Cardiac muscle cell (in vitro differentiated cells and primary cell): ENCODE measurements at places on chromosomes 16 and 17. TPM values are rescaled to one million over a fixed set of nuclear protein-coding genes. Genes with fewer than 3 reads are reported as not detected.
A peak's percentile ranks its signal among the peaks of the same experiment; 100 is the strongest.

Gene OR2C1
- total RNA-seq, result 1.1 TPM in 1 of 2 replicates, not detected in the other

Gene TBC1D3K
- not detected in 2 replicates for total RNA-seq

Gene PRSS27
- total RNA-seq, result 13.0 and 17.0 TPM in 2 replicates

Gene CDRT4
- total RNA-seq, result 4.8 and 14.4 TPM in 2 replicates

Gene SPG7
- total RNA-seq, result 173 and 248 TPM in 2 replicates

Gene MYH8
- total RNA-seq, result not detected in 2 replicates

Gene CA7
- 0.27 and 1.0 TPM in 2 replicates for total RNA-seq

Gene BFAR
- 34.4 and 38.4 TPM in 2 replicates for total RNA-seq

GRCh38 chr16:17467923-17468540 is 2.7 kb downstream of the XYLT1 start:
- peak; percentile 82 for DNase-seq

- DNase-seq, result no peak
These were observed 134.1 kb downstream of the SOX9 start for GRCh38 chr17:72254808-72255449.

DNA sequence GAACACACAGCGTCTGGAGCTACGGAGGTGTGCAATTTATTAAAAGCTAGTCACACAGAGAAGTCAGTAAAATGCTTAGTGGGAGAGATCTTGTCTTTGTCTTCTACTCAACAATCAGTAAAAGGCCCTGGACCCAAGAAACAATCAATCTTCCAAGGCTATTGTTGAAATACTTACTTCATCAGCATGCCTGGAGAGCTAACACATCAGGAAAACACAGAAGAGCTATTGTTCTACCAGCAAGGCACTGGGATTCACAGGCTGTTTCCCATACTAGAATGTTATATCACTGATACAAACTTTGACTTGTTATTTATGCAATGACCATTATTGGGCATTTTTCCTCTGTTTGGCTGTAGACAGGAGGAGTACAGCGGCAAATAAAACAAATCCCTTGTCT is 247.8 kb upstream of the ERCC4 start:
- no peak for DNase-seq

- DNase-seq, result peak; percentile 62
These were observed 106.3 kb downstream of the C16orf95 start for GRCh38 chr16:87210894-87211293.

DNA sequence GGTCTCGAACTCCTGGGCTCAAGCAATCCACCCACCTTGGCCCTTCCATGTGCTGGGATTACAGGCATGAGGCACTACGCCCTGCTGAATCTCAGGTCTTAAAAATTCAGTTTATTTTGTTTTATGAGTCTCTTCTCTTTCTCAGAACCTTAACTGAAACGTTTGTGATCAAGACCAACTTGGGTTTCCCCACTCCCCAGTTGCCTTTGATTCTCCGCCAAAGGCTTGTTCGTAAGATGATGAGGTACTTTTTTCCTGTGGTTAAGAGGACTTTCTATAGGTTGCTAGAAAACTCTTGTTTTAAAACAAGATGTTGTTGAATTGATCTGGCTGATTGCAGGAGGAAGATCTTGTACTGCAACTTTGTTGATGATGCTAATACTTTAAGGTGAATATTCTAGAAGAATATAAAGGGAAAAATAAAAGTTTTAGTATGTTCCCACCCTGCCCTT is 11.7 kb downstream of the ABCC1 start:
- DNase-seq, result no peak

DNA sequence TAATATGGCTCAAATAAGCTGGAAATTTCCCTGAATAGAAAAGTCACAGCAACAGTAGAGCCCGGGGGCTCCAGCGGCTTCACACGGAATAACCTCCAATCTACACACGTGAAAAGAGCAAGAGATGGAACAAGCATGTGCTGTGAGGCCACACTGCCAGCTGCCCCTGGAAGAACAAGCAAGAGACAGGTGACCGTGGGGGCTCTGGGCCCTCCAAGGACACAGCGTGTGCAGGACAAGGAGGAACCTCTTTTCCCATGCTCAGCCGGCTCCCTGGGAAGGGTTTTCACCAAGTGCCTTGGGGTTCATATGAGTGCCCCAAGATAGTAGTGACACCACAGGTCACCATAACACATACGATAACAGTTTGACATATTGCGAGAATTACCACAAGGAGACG is 110.2 kb upstream of the ZNF750 start:
- no peak for DNase-seq

DNA sequence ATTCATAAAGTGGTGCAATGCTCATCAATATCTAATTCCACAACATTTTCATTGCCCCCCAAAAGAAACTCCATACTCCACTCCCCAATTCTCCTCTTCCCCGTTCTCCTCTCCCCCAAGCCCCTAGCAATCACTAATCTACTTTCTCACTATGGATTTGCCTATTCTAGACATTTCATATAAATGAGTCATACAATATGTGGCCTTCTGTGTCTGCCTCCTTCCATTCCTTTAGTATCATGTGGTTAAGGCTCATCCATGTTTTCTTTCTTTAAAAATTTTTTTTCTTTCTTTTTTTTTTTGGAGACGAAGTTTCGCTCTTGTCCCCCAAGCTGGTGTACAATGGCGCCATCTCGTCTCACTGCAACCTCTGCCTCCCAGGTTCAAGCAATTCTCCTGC is 56.3 kb upstream of the HAS3 start:
- no peak for DNase-seq

DNA sequence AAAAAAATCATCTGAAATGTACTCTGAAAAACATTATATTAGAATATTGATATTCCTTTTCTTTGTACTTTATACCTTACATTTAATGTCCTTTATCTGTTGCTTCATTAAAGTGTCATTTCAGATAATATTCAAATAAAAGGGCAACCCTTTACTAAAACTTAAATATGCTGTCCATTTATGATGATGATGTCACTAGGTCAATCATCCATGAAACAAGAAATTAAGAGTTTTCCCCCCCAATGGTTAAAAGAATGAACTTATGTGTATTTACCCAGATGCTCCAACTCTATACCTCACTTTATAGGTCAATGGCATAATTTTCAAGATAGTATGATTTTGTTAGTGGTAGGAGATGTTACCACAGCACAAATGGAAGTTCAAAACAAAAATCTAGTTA is 15.3 kb downstream of the APPBP2 start:
- DNase-seq, result no peak

DNA sequence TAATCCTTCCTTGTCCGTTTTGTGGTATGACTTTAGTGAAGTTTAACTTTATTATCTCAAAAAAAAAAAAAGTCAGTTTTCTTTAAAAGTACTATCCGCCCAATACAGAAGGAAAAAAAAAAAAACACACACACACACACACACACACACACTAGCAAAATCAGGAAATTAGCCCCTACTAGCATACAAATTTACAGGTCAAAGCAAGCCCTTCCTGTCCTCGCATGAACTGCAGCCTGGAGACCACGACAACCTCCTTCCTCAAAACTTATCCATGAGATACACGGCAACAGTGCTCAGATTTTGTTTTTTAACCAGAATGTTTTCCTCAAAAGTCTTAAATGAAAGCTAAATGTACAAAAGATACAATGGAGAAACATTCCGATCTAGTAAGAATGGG is 16.2 kb downstream of the NCOR1 start:
- no peak for DNase-seq

- no peak for DNase-seq
These were observed 47.4 kb downstream of the CYB561 start for GRCh38 chr17:63398680-63399079.

- DNase-seq, result peak; percentile 44
These were observed 362.6 kb downstream of the CNTNAP4 start for GRCh38 chr16:76639685-76640289.

GRCh38 chr17:64442541-64442971 is 6.4 kb upstream of the MILR1 start:
- DNase-seq, result no peak

DNA sequence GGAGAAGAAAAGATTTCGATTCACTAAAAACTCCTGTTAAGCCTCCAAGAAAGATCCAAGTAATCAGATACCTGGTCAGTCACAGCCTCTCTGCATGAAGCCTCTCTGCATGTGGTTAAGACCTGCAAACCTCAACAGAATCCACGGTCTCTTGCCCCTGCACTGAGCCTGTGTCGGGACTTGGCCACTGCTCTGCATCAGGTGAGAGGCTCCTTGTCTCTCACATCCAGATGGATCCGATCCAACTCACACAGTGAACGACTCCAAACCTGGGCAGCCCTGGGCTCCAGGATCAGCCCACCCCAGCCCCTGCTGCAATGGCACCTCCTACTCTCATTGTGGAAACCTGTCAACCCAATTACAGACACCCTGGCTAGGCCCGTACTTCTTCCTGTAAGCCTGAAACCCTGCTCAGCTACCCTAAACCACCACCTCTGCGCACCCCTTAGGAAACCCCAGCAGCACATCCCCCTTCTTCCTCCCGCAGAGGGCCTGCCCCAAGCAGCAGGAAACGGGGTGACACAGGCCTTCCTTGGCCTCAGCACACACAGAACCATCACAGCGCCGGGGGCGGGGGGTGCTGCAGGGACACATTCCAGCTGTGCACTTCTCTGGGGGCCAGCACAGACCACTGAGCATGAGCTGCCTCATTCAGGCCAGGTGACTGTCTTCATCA is 129.5 kb downstream of the ANKRD11 start:
- DNase-seq, result no peak

GRCh38 chr17:49339354-49339753 is 22.7 kb downstream of the ZNF652 start:
- DNase-seq, result no peak

DNA sequence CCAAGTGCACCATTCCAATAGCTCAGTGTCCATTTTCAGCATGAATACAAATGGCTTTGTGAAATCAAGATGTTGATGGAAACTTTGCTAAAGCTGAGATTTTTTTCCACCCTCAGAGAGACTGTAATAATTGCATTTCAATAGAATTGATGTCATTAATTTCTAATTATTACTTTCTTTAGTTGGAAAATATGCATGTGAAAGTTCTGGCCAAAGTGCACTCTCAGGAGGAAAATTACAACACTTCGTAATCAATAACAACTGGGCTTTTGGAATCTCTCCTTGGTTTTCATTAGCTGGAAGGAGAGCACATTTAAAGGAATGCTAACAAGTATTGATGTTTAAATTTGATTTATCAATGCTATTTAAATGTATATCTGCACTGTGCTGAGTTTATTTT is 529.5 kb upstream of the CDH8 start:
- no peak for DNase-seq

DNA sequence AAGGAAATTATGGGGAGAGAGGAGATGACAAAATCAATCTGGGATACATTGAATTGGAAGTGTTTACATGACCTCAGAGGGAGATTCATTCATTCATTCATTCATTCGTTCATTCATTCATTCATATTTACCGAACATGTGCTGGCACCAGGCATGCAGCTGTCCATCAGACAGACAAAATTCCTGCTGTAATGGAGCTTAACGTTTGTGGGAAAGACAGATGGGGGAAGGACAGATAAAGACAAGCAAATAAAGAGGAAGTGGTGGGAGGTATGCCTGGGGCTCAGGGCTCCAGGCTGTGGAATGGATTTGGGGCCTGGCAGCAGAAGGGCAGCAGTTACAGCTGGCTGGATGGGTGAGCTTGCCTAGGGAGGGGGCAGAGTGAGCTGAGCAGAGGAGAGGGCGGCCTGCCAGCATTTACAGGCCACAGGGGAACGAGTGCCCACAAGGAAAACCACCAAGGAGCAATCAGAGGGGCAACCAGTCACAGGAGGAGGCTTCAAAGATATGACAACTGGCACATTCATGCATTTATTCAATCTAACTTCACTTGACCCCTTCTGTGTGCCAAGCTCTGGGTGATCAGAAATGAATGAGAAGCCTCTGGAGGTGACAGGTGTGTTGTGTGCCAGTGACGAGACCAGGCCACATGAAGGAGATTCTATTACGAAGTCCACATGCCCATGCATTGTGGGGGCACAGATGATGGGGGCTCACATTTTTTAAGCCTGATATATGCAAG is 48.5 kb downstream of the ARHGAP27 start:
- peak; percentile 44 for DNase-seq

GRCh38 chr17:17824783-17825614 is 11.8 kb downstream of the SREBF1 start:
- no peak for DNase-seq

GRCh38 chr17:15507001-15507400 is 39.6 kb upstream of the CDRT4 start:
- DNase-seq, result no peak

- no peak for DNase-seq
These were observed 21.2 kb downstream of the SOCS3 start for GRCh38 chr17:78338486-78339259.
